ENCODE measurements at places on chromosomes 1 and 21. TPM values are rescaled to one million over a fixed set of nuclear protein-coding genes. Genes with fewer than 3 reads are reported as not detected.

Gene UBE2G2
- 33.3 TPM for total RNA-seq

Gene CSMD2
- not detected for total RNA-seq

Gene AADACL4
- total RNA-seq, result not detected

Gene SPRR2B
- total RNA-seq, result not detected

Gene SUSD4
- 0.67 TPM for total RNA-seq

Gene GNG4
- total RNA-seq, result 13.0 TPM

Gene CNR2
- not detected for total RNA-seq

Gene WLS
- total RNA-seq, result 15.0 TPM

Gene DRAM2
- 19.1 TPM for total RNA-seq

Gene PLA2G5
- not detected for total RNA-seq

Measured in A549 treated with dexamethasone at 1 μM for 4 hours (cell line).